ENCODE measurements at places on chromosomes 5 and 9. TPM values are rescaled to one million over a fixed set of nuclear protein-coding genes. Genes with fewer than 3 reads are reported as not detected.

DNA sequence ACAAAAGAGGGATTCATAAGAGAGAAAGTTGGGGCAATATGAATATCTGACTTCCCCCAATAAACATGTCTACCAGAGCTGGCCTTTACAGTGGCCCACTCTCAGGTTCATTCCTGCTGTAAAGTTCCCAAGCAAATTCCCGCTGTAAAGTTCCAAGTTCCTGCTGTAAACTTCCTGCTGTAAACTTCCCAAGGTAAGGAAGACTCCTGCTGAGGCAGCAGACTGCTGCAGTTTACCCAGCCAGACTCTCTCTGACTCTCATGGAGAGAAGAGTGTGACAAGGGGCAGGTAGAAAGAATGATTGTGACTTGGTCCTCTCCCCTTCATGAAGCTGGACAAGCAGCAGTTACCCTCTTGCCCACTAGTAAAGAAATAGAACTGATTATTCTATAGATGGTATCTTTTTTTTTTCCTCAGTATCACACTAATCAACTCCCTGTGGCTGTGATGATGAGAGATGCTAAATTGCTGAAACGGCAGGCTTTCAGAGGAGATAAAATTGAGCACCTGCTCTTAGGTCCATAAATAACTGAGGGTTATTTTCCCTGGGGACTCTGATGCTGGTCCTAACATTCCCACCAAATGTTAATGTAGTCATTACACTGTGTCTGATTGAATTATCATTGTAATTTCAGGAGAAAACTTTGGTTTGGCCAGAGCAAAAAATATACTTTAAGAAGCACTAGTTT lies 220.4 kb downstream of the PARP8 start:
- DNase-seq: no peak

The SHISAL2B gene
- not detected for total RNA-seq

- no peak for DNase-seq
Observed at GRCh38 chr5:37034955-37035354, 158.4 kb downstream of the NIPBL start.

DNA sequence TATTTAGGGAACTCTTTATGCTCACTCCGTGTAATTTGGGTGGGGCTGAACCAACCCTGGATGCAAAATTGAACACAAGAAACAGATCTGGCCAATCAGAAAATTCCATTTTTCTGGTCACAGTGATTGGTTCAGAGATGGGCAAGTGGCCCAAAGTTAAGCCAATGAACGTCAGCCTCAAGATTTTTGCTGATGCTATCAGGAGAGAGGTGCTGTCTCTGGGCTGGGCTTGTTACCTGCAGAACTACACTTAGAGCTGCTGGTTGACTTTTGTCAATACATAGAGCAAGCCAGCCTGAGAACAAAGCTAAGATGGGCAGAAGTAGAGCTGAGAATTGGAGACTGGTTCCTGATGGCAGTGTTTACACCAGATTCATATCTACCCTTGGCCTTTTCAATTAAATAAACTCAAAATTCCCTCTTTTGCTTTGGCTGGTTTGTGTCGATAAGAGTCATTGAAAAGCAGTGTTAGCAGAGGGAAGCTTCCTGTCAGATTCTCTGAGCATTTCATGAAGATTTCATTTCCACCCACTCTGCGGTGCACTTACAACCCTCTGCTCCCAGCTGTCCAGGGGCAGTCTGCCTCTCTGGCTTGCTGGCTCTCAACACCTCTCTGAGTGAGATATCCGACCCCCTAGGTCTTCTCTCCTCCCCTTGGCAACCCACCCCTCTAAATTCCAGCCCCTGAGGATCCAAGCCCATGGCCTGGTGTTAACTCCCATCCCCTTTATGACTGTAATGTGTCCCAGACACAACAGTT lies 64.5 kb upstream of the PPARGC1B start:
- no peak for DNase-seq

DNA sequence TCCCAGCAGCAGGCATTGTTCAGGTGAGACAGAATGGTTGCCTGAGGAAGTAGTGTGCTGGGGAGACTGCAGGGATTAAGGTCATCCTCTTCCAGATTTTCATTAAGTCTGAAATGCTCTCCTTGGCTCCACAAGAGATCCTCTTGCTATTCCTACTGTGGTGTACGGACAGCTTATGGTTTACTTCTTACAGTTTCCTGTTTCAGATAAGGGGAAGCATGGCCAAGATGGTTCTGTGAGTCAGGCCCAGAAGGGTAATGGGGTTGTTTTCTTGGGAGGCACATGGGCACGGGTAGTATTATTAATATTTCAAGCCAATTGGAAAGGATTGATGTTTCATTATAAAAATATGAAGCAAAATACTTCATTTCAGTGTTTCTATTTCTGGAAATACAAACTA lies 42.9 kb downstream of the GLRX start:
- no peak for DNase-seq
